HT-29 (cell line): ENCODE measurements at places on chromosomes 5 and 9. TPM values are rescaled to one million over a fixed set of nuclear protein-coding genes. Genes with fewer than 3 reads are reported as not detected.

GRCh38 chr5:67066815-67067214 lies 129.8 kb downstream of the CD180 start:
- DNase-seq, result peak; percentile 38

GRCh38 chr9:123471843-123472570 lies 116.0 kb downstream of the CRB2 start:
- DNase-seq, result no peak

DNA sequence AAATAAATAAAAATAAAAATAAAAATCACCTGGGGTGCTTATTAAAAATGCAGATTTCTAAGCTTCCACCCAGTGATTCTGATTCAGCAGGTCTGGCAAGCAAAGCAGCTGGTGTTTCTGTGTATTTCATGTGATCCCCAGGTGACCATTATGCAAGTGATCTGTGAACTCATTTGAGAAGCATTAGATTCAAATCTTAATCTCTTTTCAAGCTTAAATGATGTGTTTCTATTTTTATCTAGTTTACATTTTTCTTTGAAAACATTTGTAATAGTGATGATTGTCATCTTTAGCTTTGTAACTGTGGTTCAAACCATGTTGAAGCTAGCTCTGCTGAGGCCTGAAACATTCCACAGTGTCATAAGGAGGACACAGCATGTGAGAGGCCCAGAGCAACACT lies 804.8 kb upstream of the ZNF608 start:
- DNase-seq, result no peak

DNA sequence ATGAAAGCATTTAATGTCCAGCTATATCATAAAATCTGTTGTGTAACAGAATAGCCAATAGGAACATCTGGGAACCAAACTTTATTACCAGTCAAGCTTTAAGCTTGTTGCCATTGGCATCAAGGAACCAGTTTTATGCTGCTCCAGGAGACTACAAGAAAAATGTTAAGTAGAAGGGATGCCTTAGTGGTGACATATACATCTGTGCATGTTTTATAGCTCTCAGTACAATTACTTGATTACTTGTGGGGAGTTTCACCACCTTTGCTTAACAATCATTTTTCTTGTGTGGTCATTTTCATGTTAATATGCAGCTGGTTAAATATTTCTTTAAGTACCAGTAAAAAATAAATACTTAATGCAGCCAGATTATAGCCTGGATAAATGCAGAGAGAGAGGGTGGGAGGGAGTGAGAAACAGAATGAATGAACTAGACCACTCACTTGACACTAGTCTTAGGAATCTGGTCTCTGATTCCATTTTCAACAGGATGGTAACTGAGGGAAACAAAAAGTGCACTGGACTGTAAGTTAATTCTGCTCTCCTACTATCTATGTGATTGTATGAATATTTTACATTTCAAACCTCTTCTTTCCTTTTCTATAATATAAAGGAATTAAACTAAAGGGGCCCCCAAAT lies 35.7 kb upstream of the LURAP1L start:
- no peak for DNase-seq

DNA sequence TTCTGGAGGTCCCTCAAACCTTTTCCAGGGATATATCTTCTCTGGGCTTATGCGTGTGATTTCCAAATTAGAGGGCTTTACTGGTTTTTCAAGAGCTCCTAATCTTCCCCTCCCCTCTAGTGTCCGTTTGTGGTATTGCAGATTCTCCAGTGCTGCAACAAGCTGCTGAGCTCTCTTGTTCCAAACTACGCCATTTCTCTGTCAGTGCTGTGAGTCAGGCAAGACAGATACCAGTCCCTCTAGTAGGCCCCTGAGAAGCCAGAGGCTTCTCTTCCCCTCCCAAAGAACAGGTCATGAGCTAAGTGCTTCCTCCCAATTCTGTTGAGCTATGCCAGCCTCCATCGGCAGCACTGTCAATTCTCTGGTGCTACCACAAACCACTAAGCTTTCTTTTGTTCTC lies 149.5 kb downstream of the FANCC start:
- peak; percentile 90 for DNase-seq

DNA sequence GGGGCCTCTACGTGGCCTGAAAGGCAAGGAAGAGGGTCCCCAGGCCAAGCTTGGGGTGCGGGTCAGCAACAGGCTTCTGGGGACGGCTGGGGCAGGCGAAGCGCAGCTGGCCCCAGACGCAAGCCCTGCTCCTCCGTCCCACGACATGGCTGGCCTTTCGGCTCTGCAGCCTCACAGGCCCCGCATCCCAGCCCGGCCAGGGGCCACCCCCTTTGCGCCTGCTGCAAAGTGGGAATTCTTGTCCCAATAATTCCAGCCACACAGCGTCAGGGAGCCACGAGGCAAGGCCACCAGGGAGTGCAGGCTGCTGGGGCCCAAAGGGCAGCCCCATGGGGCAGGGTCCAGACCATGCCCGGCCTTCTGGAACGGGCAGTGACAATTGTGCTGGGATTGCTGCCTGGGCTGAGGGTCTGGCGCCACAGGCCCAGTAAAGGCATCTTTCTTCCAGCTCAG lies 1.1 kb upstream of the ENTPD2 start:
- DNase-seq, result no peak

Gene WDR31
- total RNA-seq, result 0.37 and 0.74 TPM in 2 replicates

Gene PCDHA7
- not detected in 2 replicates for total RNA-seq

Gene PCDHGC3
- total RNA-seq, result 1.8 and 2.1 TPM in 2 replicates
